Purkinje cell (primary cell): ENCODE measurements at places on chromosomes 5 and 9. TPM values are rescaled to one million over a fixed set of nuclear protein-coding genes. Genes with fewer than 3 reads are reported as not detected.

EFNA5 gene
- polyA plus RNA-seq = 28.3 and 33.8 TPM in 2 replicates

OTP gene
- polyA plus RNA-seq = not detected in 2 replicates

PPP2CA gene
- polyA plus RNA-seq = 207 and 255 TPM in 2 replicates

CYLC2 gene
- polyA plus RNA-seq = not detected in 2 replicates

GRXCR2 gene
- polyA plus RNA-seq = not detected in 2 replicates

SPOCK1 gene
- polyA plus RNA-seq = 98.6 and 103 TPM in 2 replicates

MYOT gene
- polyA plus RNA-seq = 1.7 and 7.7 TPM in 2 replicates

COMMD10 gene
- 91.7 and 102 TPM in 2 replicates for polyA plus RNA-seq

SIT1 gene
- not detected in 2 replicates for polyA plus RNA-seq

ENTREP1 gene
- 3.5 and 6.7 TPM in 2 replicates for polyA plus RNA-seq

TAF11L10 gene
- not detected in 2 replicates for polyA plus RNA-seq

MELK gene
- polyA plus RNA-seq = not detected in 2 replicates

SH3TC2 gene
- 0.59 and 1.1 TPM in 2 replicates for polyA plus RNA-seq

KCNV2 gene
- polyA plus RNA-seq = not detected in 2 replicates

MZB1 gene
- polyA plus RNA-seq = not detected in 2 replicates

SEMA5A gene
- polyA plus RNA-seq = 0.84 and 2.2 TPM in 2 replicates

LTC4S gene
- not detected in 2 replicates for polyA plus RNA-seq

TTC39B gene
- polyA plus RNA-seq = 30.1 and 40.2 TPM in 2 replicates

GABRA1 gene
- polyA plus RNA-seq = 1,009 and 1,123 TPM in 2 replicates

PCDHAC1 gene
- 11.6 and 30.0 TPM in 2 replicates for polyA plus RNA-seq

ERCC8 gene
- polyA plus RNA-seq = 5.7 and 8.6 TPM in 2 replicates

TXNDC8 gene
- not detected in 2 replicates for polyA plus RNA-seq

LHFPL2 gene
- 0.95 and 1.2 TPM in 2 replicates for polyA plus RNA-seq

MARCOL gene
- not detected in 2 replicates for polyA plus RNA-seq

CDC20B gene
- polyA plus RNA-seq = 0.21 TPM in 1 of 2 replicates, not detected in the other

PKD2L2 gene
- polyA plus RNA-seq = 1.3 TPM in 1 of 2 replicates, not detected in the other
